ENCODE measurements at places on chromosomes 11 and 22. TPM values are rescaled to one million over a fixed set of nuclear protein-coding genes. Genes with fewer than 3 reads are reported as not detected.

The MUC5AC gene
- total RNA-seq: not detected

GRCh38 chr11:122441666-122442035 lies 213.9 kb upstream of the UBASH3B start:
- no peak for DNase-seq

The MMP8 gene
- under 0.01 TPM for total RNA-seq

- DNase-seq: no peak
Observed at GRCh38 chr22:37794376-37794775, 13.4 kb upstream of the GCAT start.

The TH gene
- total RNA-seq: not detected

The PKNOX2 gene
- total RNA-seq: 2.9 TPM

Measured in fibroblast of villous mesenchyme (primary cell).